ENCODE measurements at places on chromosomes 2 and 18.

- DNase-seq, result no peak
Observed at GRCh38 chr2:190929919-190930318, 49.3 kb downstream of the GLS start.

GRCh38 chr2:238693337-238694093 is 154.4 kb upstream of the TWIST2 start:
- DNase-seq, result no peak

- DNase-seq, result no peak
Observed at GRCh38 chr2:19358242-19359020, at the start of gene OSR1. OSR1 (minus strand) TSS chr2:19358623; CDS start chr2:19353805, 4,818 bp downstream.

DNA sequence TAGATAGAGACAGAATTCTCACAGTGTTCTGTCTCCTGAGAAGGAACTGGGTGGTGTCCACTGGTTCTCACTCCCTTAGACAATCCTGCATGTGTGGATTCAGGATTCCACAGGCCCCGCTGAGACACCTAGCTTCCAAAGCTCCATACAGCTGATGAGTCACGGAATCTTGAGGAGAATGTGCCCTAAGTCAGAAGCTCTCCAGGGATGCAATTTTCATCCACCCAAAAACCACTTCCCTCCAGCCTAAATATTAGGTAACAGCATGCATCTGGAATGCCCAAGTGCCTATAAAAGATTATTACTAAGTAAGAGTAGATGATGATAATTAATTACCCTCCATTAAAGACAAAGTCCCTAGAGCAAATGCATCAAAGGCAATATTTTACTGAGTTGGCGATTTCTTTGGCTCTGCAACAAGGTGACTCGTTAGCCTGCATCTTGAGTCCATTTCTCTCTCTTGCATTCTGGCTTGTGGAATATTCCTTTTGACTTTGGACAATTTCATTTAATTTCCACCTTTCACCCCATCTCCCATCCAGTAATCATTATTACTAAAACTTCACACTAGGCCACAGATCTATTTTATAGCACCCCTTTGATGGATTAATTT is 475.1 kb downstream of the TNS1 start:
- peak; percentile 40 for DNase-seq
